AG04450 (cell line): ENCODE measurements at places on chromosomes 16 and 17.
A peak's percentile ranks its signal among the peaks of the same experiment; 100 is the strongest.

DNA sequence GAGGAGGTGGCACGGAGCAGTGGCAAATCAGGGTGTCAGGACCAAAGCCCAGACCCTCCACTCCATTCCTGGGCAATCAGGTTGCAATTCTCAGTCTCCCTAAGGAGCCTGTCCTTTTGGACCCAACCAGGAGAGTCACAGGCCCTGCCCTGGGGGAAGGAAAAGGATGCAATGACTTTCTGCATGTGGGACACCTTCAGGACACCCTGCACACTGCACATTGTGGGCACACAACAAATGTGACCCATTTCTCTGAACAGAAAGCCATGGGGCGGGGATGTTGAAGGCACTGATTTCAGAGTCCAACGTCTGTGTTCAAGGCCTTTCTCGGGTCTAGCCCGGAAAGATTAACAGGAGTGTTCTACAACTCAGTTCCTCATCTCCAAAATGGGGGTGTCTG lies 286.2 kb upstream of the FOXF1 start:
- no peak for DNase-seq

GRCh38 chr17:73028299-73028755 lies 64.2 kb downstream of the SLC39A11 start:
- DNase-seq, result peak; percentile 60

DNA sequence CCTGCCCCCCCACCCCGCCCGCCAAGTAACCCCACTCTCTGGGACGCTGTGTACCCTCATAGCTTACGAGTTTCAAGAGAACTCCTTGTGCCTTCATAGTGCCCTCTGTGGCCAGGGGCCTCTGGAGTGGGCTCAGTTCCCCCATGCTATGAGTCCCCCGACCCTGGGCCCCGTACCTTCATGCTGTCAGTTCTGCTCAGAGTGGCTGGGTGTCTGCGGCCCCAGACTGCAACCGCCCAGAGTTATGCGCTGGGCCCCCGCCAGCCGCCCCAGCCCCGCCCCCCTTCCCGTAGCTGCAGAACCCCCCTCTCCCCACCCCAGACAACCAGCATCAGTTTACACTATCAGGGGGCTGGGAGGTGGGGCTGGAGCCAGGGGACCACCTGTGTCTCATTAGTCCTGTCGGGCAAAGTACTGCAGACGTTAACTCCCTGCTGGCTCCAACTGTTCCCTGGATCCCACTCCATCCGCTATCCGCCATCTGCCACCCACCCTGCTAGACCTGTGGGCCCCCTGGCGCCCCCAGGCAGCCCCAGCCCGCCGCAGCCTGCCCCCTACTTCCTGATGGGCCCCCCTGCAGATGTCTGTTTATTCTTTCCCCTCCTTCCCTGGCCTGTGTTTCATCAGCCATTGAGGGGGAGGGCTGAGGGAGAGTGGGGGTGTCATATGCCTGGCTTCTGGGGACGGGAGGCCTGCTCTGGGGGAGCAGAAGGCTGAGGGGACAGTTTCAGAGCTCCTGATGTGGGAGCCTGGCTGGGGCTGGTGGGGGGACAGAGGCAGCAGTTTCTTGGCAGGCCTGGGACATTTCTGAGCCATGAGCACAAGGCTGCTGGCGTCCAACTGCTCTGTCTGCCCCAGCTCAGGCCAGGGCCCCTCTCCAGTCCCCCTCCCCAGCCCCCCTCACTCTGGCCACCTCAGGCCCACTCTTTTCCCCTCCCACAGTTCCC lies at the start of gene MFAP4:
TSS of gene MFAP4 (minus strand) at position 217 of the 947 bp plus-strand sequence. CDS start at position 182, 35 bp downstream.
- DNase-seq, result peak; percentile 88

DNA sequence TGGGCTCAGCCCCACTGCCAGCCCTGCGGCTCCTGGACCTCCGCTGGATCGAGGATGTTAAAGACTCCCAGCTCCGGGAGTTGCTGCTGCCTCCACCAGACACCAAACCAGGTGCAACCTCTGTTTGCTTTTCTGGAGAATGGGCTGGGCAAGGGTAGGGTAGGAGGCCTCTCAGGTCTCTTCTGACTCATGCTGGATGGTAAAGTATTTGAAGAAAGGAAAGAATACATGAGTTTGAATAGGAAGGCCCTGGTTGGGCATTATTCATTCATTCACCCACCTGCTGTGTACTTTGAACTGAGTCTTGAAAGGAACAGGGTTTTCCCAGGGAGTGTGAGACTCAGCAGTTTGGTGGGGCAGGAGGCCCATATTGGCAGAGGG lies 6.5 kb upstream of the ORAI3 start:
- DNase-seq, result no peak

- DNase-seq, result no peak
Observed at GRCh38 chr17:4632581-4632920, 8.9 kb downstream of the ALOX15 start.

DNA sequence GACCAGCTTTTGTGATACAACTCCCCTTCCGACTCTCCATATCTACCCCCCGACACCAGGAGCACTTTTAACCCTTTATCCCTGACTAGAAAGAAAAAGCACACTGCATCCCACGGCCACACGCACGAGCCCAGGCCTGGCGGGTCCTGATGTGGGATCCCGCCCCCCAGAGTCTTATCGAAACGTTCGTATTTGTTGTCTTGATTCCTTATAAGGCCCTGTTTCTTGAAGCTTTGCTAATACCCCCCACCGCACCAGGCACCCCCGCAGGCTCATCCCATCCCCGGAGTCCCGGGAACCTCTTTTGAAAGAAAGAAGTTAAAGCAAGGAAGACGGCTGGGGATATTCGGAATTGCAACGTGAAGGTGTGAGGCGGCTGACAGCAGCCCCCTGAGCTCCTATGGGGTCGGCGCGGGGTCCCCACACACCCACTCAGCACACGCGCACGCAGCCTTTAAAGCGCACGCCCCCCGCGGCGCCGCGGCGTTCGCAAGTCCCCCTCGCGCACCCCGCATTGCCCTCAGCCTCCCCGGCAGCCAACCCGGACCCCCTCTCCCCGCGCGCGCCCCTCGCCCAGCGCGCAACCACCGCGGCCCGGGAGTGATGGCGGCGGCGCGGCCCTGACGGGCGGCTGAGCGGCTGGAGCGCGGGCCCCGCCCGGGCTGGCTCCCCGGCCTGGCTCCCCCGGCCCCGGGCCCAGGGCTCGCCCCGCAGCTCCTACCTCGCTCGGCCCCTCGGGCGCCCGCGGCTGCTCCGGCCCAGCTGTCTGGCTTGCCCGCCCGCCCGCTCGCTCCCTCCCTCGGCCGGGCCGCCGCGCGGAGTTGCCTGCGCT lies 448 bp downstream of the STAT5B start:
- DNase-seq, result peak; percentile 15

DNA sequence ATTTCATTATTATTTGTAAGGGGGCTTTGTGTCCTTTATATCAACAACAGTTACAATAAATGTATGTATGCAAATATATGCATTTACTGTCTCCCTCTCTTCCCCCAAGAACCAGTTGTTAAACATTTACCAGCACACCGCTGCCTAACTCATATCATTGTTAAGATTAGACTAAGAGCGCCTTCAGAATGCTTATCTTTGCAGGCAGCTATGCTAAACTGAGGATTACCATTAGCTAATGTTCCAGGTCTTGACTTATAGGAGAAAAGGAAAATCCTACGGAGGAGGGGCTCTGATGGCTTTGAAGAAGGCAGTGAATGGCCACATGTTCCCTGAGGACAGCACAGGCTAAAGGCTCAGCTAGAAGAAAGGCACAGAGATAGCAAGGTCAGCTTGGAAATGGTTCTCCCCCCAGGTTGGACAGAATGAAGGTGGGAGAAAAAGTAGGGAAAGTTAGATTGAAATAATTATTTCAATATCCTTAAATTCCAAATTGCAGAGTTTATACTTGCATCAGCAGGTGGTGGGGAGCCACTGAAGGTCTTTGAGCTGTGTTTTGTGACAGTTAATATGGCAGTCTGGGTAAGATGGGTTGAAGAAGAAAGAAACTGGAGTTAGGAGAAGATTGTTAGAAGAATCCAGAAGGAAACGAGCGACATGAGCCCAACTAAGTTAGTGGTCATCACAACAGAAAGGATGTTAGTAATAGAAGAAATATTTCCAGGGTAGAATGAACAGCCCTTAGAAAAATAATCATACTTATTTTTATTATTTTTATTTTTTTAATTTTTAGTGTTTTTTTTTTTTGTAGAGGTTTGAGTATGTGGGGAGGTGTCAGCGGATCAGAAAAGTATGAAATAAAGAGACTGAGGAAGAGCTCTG lies 87.0 kb upstream of the MAF start:
- DNase-seq, result no peak

- DNase-seq, result peak; percentile 81
Observed at GRCh38 chr17:59093702-59094231, 12.9 kb downstream of the TRIM37 start.

GRCh38 chr17:57762452-57763395 lies 17.6 kb upstream of the CCDC182 start:
- DNase-seq, result no peak

GRCh38 chr16:79640513-79641360 lies 40.2 kb upstream of the MAF start:
- DNase-seq, result no peak

DNA sequence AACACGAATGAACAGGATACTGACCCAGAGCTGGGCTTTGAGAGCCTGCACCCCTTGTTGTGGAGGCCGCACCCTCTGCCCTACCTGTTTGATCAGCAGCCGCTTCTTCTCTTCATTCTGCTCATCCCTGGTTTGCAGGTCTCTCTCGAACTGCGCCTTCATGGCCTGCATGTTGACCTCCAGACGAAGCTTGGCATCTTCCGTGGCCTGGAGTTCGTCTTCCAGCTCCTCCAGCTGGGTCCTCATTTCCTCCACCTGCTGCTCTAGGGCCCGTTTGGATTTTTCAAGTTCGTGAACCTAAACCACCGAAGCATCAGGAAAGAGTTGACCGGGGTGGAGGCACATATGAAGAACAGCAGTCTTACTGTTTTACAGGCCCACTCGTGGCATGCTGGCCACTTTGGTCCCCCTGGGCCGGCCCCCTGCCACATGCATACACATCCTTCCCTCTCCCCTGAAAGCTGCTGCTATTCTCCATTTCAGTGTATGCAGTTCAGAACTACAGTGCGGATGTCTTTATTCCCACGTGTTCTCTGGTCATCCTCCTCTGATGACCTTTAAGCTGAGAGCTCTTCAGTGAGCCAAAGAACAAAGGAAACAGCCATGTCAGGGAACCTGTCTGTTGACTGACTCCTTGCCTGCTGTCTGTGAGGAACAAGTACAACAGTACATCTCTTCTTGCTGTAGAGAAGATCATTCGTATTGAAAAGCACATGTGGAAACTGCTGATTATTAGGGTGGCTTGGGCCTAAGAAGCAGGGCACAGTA lies 54.8 kb downstream of the NDEL1 start:
- DNase-seq, result no peak

GRCh38 chr16:16118337-16118736 lies 105.0 kb downstream of the ABCC6 start:
- DNase-seq, result no peak

DNA sequence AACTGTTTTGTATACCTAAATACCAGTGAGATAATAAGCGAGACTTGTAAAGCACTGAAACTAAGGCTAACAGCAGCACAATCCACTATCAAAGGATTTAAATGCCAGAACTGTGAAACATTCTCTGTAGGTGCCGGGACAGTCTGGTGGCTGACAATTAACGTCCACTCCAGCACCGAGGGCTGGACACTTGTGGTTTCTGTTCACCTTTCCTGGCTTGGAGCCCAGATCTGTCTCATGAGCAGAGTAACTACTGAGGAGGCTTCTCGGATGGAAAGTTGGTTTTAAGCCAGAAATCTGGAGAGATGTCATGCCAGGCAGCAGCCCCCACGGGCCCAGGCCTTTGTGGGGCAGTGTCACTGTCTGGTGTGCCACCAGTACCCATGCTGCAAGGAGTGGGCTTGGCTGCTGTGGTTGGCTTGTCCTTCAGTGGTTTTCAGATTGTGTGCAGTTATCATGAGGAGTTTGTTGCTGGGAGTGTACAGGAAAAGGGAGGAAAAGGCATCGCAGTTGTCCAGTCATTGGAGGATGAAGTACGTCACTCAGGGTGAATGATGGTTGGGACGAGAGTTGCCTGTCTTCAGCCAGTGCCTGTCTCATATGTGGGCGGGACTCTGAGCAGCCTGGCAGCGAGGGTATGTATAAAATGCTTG lies 35.5 kb downstream of the UBN1 start:
- no peak for DNase-seq
